ENCODE measurements at places on chromosomes 4 and X.

DNA sequence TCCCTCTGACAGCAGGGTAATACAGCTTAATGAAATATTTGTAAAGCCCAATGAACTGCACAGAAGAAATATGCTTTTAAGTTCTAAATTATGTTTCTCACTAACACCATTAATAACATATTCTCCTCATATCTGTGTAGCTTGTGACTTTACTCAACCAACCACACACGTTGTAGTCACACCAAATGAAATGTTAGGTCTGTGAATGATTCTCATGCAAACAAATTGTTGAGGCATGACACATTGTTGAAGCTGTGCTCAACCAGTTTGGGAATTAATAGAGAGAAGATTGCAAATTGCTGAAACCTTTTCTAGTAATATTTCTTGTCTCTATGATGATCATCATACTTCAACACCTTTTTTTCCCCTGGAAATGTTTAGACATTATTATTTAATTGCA, 645.9 kb downstream of the PCDH7 start:
- peak; percentile 10 for DNase-seq

DNA sequence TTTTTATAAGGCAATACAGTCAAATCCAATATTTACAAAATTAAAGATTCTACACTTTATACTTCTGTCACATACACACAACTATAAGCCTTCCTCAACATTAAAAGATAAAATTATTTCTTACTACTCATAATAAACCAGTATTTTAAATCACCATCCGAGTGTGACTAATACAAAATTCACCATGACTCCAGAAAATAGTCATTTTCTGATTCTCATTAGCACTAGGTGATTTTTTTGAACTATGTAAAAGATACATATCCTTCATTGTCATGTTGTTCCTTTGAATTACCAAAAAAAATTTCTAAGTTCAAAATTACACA, 646 bp upstream of the SLC7A11 start:
- no peak for DNase-seq

DNA sequence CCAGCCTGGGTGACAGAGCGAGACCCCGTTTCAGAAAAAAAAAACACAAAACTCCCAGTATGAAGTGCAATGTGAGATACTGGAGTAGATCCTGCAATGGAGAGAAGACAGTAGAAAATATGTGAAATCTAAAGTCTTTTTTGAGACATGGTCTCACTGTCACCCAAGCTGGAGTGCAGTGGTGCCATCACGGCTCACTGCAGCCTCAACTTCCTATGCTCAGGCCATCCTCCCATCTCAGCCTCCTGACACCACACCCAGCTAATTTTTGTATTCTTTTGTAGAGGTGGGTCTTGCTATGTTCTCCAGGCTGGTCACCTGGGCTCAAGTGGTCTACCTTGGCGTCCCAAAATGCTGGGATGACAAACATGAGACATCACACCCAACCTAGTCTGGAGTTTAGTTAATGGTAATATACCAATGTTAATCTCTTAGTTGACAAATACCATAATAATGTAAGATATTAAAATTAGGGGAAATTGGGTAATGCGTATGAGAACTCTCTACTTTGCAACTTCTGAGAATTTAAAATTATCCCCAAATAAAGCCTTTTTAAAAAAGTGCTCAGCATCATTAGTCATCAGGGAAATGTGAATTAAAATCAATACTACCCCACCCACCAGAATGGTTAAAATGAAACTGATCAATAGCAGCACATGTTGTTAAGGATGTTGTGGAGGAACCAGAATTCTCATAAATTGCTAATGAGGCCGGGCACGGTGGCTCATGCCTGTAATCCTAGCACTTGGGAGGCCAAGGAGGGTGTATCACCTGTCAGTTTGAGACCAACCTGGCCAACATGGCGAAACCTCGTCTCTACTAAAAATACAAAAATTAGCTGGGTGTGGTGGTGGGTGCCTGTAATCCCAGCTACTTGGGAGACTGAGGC, 15.0 kb downstream of the RBMX start:
- DNase-seq, result no peak

- DNase-seq, result no peak
Observed at GRCh38 chr4:26819478-26820095, 41.1 kb upstream of the STIM2 start.

DNA sequence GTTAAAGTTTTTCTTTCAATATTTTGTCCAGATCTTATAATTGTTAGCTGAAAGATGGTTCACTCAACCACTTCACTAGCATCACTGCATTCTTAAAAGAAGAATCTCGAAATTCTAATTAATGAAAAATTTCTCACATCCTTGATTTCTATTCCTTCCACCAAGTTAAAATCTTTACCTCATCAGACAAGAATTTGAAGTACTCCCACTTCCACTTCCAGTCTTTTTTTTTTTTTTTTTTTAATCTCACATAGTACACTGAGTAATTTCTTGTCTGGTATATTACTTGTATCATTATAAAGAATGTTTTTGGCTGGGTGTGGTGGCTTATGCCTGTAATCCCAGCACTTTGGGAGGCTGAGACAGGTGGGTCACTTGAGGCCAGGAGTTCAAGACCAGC, 73.2 kb downstream of the FBXW7 start:
- DNase-seq, result no peak

DNA sequence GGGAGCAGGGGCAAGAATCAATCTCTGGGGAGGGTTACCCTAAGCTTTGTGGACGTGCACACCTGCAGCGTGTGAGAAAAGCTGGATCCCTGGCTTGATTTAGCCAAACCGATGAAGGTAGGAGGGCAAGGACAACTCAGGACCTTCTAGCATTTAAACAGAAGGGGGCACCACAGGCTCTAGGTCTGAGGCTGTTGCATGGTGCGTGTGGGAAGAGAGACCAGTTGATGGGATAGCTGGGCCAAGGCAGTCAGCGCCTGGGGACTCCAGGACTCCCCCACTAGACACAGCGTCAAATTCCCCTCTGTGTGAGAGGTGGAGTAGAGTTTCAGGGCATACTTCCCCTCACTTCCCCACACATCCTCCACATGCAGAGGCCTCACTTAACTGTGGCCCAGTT, 4.3 kb downstream of the GABRQ start:
- no peak for DNase-seq

- no peak for DNase-seq
Observed at GRCh38 chr4:154189346-154189745, 302.3 kb downstream of the DCHS2 start.

All from skeletal muscle cell (primary cell).